Activated T-helper 1 cell treated with Interleukin-2 at 50 U/mL for 16 hours (primary cell): ENCODE measurements at places on chromosomes 3 and 15.

- DNase-seq, result no peak
These were observed 52.6 kb downstream of the IQCH start for GRCh38 chr15:67307156-67307555.

GRCh38 chr3:147216143-147216673, 190.1 kb downstream of the ZIC4 start:
- no peak for DNase-seq

- DNase-seq, result no peak
These were observed 8.8 kb downstream of the FILIP1L start for GRCh38 chr3:100105501-100105900.

DNA sequence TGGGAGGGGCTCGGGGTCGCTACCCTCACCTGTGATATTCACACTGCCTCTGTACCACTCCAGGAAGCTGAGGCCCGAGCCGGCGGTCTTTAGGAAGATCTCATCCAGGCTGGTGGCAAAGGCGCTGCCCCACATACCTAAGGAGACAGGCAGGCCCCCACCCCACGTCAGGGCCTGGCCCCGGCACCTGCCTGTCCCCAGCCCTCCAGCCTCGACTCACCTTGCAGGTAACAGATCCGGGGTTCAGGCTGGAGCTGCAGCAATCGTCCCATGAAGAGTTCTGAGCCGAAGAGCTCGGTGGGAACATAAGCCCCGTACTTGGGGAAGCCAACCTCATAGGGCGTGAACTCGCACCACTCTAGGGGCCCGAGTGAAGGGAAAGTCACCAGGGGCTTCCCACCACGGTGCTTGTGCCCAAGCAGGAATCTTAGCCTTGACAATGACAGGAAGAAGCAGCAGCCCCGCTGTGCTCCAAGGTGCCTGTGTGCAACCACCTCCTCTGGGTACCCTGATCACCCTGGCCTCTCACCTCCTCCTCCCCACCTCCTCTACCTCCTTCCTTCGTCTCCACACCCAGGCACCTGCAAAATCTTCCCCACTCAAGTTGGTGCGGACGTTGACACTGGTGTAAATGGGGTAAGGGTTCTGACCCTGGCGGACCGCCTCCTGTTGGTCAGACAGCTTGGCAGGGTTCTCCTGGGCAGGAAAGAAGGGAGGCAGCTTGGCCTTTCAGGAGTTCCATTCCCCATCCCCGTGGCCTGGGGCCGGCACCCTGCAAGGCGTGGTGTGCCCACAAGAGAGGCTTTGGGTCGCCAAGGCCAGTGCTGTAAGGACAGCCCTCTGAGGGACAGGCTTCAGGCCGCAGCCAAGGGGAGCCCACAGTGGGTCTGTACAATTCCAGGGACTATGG, 10.6 kb downstream of the PLA2G4F start:
- no peak for DNase-seq

- peak; percentile 59 for DNase-seq
These were observed 1.4 kb downstream of the LMOD3 start for GRCh38 chr3:69120879-69121464.

- DNase-seq, result no peak
These were observed 29.5 kb downstream of the GLB1 start for GRCh38 chr3:33067484-33067883.

DNA sequence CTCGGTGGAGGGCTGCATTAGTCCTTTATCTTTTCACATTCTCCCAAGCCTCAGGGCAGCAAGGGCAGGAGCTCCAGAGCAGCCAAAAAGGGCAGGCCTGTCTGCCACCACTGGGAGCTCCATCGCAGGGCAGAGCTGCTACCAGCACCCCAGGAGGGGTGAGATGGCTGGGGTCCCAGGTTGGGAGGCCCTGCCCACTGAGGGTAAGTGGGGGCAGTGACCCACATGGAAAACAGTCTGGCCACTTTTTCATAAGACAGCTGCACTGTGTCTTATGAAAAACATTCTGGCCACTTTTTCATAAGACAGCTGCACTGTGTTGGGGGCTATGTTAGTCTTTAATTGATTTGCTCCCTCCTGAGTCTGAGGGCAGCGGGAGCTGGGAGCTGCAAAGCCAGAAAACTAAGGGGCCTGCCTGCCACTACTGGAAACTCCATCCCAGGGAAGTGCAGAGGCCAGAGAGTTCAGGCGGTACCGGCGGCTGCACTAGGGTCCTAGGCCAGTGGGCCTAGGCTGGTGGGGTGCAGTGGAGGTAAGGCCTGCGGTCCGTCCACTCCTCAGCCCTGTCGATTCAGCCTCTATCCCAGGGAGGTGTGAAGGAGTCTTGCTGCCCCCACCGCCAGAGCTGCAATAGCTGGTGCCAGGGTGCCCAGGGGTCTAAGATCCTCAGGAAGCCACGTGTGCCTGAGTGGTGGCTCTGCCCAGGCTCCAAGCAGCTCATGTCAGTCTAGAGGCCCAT, 45.4 kb downstream of the TMCO5A start:
- DNase-seq, result no peak

- DNase-seq, result no peak
These were observed 633.4 kb downstream of the EPHA3 start for GRCh38 chr3:89740881-89741177.

DNA sequence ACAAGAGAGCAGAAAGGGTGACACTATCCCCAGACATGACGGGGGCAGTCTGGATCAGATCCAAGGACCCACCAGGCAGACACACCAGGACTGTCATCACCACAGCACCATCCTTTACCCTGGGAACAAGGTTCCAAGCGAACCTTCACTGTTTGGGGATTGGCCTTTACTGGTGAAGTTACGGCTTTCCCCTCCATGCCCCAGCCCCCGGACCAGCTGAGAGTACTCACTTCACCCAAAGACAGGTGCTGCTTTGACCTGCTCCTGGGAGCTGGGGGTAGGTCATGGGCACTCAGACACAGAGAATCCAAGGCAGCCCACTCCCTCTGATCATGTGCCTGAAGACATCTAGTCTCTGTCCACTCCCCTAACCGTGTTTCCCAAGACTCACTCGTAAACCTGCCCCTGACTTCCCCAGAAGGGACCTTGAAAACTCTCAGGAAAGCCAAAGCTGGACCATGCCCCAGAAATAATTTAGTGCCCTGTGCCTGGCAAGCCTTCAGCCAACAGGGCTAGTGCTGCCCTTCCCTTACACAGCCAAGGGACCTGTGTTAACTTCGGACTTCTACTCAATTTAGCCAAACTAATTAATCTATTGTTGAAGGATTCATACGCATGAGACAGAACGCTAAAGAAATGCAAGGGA, 2.8 kb downstream of the RRP9 start:
- no peak for DNase-seq

- DNase-seq, result no peak
These were observed 42.2 kb downstream of the ARHGEF3 start for GRCh38 chr3:56759532-56759931.

DNA sequence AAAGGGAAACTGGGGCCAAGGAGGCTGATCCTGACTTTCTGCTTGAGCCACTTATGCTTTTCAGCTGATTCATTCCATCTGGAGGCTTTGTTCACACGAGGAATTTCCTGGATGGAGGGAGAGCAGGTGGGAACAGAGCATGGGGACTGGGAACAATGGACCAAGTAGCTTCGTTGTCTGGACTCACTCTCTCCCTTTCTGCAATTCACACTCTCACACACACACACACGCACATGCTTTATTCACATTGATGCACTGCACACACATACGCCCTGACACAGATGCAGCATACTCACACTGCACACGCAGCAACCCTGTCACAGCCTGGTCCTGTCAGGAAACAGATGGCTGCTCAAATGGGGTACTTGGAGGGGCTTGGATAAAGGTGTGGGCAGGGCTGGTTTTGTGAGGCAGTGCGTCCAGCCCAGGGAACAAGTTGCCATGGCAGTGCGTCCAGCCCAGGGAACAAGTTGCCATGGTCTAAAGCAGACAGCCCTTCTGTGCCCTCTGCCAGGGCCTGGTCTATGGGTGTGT, 19.8 kb upstream of the CHCHD6 start:
- no peak for DNase-seq

DNA sequence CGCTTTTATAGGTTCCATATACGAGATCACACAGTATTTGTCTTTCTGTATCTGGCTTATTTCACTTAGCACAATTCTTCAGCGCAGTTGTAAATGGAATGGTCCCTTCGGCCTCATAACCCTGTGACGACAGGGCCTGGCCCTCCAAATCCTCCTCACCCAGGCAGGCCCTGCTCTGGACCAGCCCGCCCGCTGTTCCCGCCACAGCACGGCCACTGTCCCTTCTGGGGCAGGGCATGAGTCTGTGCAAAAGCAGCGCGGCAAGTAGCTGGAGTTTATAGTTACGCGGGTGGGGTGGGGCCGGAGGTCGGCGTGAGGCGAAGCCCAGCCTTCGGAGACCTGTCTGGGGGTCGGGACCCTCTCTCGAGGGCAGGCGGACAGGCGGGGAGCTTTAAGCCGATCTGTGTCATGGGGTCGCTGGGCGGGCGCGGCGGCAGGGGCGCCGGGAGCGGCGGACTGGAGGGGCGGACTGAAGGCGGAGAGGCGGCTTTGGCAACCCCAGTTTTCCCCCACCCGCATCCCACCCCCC, 543 bp downstream of the ARPIN start:
- DNase-seq, result no peak

DNA sequence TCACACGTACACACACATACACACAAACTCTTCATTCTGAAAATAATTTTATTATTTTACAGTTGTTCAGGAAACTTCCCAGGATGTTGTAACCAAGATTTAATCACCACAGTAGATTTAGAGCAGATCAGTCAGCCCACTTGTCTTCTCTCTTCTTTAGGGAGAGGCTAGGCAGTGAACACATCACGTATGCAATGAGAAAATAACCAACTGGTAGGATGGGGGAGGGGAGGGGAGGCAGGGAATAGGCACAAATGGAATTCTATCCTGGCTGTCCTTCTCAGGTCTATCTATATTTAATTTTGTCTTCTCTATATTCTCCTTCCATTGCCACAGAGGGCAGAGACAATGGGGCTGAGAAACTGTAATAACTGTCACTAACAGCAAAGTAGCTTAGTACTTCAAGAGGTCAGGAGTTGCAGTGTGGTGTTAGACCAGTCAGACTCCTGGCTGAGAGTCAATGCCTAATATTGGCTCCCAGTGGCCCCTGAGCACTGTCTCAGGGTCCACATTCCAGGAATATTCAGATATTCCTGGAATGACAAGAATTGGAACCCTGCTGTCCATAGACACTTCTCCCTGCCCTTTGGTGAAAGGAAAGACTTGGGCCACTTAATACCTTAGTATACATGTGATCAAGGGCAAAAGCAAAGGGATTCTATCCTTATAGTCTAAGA, 2.6 kb upstream of the HCLS1 start:
- no peak for DNase-seq

DNA sequence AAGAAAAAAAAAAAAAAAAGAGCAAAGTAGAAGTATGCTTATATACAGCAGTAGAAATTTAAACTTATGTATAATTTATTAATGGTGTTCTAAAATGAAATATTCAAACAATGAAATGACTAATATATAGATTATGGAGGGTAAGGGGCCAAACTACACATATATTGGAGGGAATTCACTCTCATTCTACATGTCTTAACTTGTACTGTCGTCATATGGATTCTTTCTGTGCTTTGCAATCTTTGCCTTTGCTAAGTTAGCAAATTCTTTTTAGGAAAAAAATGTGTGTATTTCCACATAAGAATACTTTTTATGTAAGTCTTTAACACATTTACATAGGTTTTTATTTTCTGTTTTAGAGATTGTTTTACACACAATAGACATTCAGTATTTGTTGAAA, 118.9 kb upstream of the MBNL1 start:
- no peak for DNase-seq

DNA sequence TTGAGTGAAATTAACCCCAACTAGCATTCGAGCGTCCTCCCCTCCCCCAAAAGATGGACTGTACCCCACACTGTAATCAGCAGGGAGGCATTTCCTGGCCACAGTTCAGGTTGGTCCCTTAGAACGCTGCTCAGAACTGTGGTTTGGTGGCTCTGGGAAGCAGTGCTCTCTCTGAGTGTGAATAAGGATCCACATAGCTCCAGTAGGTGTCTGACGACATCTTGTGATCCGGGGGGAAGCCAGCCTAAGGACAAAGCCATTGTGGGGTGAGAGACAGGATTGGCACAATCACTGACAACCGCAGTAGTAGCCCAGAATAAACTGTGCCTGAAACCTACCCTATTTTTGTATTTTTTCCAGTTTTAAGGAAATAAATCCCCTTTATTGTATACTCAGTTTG, 125.3 kb downstream of the IGF1R start:
- no peak for DNase-seq

GRCh38 chr3:111803123-111803593, 55.9 kb upstream of the PHLDB2 start:
- DNase-seq, result no peak

- DNase-seq, result peak; percentile 66
These were observed 17.2 kb downstream of the MYL3 start for GRCh38 chr3:46845860-46846623.

DNA sequence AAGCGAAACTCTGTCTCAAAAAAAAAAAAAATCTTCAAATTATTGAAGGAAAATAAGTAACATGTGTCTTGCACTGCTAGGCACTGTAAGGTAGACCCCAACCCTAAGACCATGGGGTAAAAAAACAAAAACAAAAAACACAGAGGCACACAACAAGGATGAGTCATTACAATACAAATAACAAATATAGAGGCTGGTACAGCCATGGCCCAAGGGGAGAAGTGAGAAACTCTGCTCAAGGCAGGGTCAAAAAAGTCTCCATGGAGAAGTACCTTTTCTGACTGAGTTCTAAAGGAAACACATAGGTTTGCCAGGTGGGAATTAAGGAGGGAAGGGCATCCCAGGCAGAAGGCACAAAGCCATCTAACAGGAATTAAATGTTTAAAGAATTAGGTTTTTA, 54.5 kb downstream of the TOP2B start:
- DNase-seq, result no peak

DNA sequence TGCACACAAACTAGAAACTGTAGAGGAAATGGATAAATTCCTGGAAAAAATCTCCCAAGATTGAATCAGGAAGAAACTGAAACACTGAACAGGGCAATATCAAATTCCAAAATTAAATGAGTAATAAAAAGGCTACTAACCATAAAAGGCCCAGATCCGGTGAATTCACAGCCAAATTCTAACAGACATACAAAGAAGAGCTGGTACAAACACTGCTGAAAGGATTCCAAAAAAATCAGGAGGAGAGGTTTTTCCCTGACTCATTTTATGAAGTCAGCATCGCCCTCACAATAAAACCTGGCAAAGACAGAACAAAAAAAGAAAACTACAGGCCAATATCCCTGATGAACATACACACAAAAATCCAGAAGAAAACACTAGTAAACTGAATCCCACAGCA, 462.4 kb upstream of the THBS1 start:
- DNase-seq, result no peak

DNA sequence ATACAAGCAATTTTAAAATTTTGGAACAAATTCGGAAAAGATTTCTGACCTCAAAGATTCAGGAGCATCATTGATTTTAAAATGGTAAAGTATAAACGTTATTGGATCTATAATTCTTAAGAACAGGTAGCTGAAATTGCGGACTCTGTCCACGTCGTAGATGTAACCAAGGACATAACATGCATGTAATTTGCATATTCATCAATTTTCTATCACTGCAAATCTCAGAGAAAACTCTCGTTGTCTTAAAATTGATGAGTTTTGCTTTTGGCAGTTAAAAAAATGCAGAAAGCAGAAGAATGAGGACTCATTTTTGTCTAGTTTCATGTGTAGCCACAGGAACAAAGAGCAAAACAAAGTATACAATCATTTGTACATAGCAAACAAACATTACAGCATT, 1094.4 kb downstream of the SI start:
- no peak for DNase-seq

- no peak for DNase-seq
These were observed 390.4 kb downstream of the ZBTB20 start for GRCh38 chr3:114756506-114757279.
